NCI-H446 treated with DMSO at 0.1 percent for 48 hours (cell line): ENCODE measurements at places on chromosomes 2 and 18.

- DNase-seq, result no peak
Measured at GRCh38 chr18:58041633-58042032, 2.4 kb upstream of the NEDD4L start.

DNA sequence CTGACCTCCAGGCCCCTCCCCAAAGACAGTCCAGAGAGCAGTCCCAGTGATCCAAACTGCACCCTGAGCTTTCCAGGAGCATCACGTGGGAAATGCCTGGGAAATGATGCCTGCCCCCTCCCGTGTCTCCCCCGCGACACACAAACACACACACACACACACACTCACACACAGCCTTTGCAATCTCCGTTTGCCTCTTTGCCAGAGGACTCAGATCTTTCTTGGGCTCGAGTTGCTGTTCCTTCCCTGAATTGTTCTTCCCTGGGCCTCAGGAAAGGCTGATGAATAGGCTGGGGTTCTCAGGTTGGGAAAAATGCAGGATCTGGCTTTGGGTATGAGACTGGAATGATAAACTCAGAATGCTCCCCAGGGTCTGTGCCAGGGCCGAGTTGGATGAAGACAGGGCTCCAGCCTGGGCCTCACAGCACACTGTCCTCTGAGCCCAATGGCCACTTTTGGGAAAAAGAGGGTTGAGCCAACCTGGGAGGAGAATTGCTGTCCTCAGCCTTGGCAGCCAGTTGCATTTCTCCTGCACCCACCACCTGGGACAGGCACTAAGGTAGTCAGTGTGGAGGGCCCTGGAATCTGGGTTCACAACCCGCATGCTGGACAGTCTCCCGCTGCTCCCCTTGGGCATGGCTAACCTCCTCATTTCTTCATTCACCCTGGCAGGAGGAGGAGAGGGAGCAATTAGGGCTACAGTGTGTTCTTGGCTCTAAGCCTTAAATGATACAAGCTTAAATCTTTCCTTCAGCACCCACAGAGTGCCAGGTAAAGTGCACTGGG, 43.9 kb upstream of the ATP6V1B1 start:
- no peak for DNase-seq

- DNase-seq, result no peak
Measured at GRCh38 chr2:20469595-20469994, 22.7 kb downstream of the RHOB start.

DNA sequence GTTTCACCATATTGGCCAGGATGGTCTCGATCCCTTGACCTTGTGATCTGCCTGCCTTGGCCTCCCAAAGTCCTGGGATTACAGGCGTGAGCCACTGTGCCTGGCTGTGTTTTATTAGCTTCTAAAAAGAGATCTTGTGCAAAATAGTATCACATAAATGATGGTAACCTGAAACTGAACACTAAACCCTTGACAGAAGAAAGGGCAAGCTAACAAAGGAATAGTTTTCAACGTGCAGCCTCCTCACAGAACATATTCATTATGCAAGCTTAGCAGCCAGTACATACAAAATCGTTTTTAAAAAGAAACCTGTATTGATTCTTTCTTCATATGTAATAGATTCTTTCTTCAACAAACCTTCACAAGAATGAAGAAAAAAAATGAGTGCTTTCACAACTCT, 20.6 kb downstream of the CHN1 start:
- DNase-seq, result no peak

GRCh38 chr18:3604498-3605408, 154.8 kb downstream of the TGIF1 start:
- DNase-seq, result no peak

- DNase-seq, result peak; percentile 44
Measured at GRCh38 chr18:8705238-8705960, at the start of gene MTCL1. TSS of gene MTCL1 (plus strand) at chr18:8705556. CDS start at chr18:8705661, 105 bp downstream.

GRCh38 chr2:197889041-197889440, 84.6 kb downstream of the PLCL1 start:
- DNase-seq, result no peak

GRCh38 chr18:9475643-9476591, 604 bp downstream of the RALBP1 start:
- DNase-seq, result no peak

DNA sequence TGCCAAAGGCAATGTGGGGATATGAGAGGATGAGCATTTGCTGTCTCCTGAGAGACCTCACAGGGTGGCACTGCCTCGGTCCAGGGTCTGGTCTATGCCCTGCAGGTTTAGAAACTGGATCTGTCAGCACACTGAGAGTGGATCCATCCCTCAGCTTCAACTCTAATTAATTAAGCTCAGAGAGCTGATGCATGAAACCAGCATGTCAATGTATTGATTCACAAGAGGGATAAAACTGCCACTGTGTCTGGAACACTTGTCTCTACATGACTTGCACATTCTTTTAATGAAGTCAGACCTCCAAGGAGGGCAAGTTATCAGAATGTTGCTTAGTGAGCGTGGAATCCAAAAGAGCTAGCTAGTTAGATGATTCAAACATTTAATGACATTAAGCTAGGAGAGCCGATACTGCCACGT, 22.5 kb upstream of the POLE4 start:
- no peak for DNase-seq

DNA sequence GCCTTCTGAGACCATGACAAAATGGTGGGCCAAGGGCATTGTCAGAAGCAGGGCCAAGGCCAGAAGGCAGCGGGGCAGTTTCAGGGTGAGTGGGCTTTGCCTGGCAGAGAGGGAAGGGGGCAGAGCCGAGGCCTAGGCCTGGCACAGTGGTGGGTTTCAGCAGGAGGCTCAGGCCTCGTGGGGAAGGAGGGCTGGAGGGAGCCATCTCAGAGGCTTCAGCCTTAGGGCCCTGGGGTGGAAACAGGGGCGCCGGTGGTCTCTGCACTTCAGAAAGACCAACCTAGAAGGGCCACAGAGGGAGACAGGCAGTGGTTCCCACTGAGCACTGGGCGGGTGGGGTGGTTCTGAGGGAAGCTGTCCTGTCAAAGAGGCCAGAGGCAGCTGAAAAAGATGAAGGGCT, 58.0 kb upstream of the SMAD7 start:
- DNase-seq, result no peak

- no peak for DNase-seq
Measured at GRCh38 chr2:11742317-11742701, 4.1 kb upstream of the LPIN1 start.

DNA sequence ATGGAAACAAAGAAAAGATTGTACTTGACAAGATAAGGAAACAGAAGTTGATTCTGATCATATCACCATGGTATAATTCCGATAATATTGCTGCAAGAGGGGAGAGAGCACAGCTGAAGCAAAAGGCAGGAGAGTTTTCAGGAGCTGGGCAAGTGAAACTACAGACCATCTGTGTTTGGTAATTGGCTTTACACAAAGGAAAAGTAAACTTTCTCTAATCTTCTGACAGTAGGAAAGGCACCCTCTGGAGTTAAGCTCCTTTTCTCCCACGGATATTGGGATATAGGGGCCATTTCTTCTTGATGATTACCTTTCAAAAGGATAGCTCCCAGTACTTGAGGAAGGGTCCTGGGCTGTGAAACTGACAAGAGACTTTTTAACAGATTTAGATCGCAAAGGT, 29.9 kb upstream of the REG3A start:
- no peak for DNase-seq

DNA sequence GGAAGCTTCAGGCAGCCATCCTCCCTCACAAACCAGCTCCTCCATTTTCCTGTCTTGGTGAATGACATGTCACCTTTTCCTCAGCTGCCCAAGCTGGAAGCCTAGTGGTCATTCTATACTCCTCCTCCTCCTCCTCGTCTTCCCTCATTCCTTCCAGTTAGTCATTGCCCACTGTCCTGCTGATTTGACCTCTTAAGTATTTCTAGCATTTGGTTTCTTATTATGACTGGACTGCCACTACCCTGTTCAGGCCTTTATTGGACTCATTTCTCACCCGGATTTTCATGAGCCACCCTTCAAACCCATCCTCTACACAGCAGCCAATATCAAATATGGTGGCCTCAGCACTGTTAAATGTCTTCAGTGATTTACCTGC, 21.9 kb upstream of the MGAT5 start:
- no peak for DNase-seq
